Esophagus squamous epithelium (tissue), 5 donors: ENCODE measurements at places on chromosomes 1 and 21. TPM values are rescaled to one million over a fixed set of nuclear protein-coding genes. Genes with fewer than 3 reads are reported as not detected.

GRCh38 chr1:204288021-204288588 lies 71.6 kb downstream of the PLEKHA6 start:
- H3K36me3 ChIP-seq = no peaks in the 10 kb centered on the region
- peak overlapping the region; percentile 52 for H3K4me3 ChIP-seq
- no peak for DNase-seq
- peaks cover 70% of the 10 kb centered on the region for H3K4me1 ChIP-seq
- H3K27me3 ChIP-seq = no peaks in the 10 kb centered on the region
- H3K27ac ChIP-seq = peak overlapping the region; percentile 68

- H3K4me3 ChIP-seq = no peak overlapping the region
- no peak for DNase-seq
- H3K4me1 ChIP-seq = peaks cover 25% of the 10 kb centered on the region
- no peaks in the 10 kb centered on the region for H3K36me3 ChIP-seq
Measured at GRCh38 chr21:33028287-33028670, 2.5 kb downstream of the OLIG2 start.

DNA sequence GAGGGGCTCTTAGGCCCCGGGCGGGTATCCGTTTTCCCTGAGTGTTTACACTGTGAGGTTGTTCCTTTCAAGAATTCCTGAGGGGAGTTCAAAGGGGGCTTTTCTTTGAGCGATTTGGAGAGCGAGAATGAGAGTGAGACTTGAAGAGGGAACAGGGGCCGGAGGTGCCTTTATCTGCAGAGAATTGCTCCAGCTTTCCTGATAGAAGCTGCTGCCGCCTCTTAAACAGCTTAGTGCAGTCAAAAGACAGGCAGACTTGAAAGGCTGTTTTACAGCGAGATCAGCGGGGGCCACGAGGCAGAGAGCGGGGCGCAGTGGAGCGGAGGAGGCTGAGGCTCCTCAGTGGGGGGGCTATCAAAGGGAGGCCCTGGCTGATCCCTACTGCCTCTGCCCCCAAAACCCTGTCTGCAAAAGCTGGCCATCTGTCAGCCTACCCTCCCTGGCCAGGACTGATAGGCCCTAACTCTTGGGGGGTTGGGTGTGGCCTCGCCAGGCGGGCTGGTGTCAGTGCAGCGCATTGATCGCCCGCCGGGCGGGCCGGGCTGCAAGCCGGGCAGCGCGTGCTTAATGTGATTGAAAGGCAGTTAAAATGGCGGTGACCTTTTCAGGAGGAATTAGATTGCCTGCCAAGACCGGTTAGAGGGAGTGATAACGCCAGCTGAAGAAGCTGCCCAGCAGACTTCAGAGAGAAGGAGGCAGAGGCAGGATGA lies 36.4 kb downstream of the TMEM53 start:
- H3K27ac ChIP-seq = no peak overlapping the region
- no peaks in the 10 kb centered on the region for H3K27me3 ChIP-seq
- no peak overlapping the region for H3K4me3 ChIP-seq
- peaks cover 6% of the 10 kb centered on the region for H3K4me1 ChIP-seq
- H3K36me3 ChIP-seq = peaks cover 58% of the 10 kb centered on the region

GRCh38 chr1:10799726-10800125 lies 3.3 kb upstream of the CASZ1 start:
- H3K27ac ChIP-seq = no peak overlapping the region
- no peaks in the 10 kb centered on the region for H3K27me3 ChIP-seq
- no peaks in the 10 kb centered on the region for H3K36me3 ChIP-seq
- DNase-seq = no peak
- peaks cover 46% of the 10 kb centered on the region for H3K4me1 ChIP-seq

GRCh38 chr1:15277447-15277838 lies 30.4 kb downstream of the FHAD1 start:
- no peak overlapping the region for H3K4me3 ChIP-seq
- H3K27me3 ChIP-seq = no peaks in the 10 kb centered on the region
- no peaks in the 10 kb centered on the region for H3K36me3 ChIP-seq

GRCh38 chr1:118558933-118559332 lies 373.9 kb upstream of the SPAG17 start:
- H3K27me3 ChIP-seq = no peaks in the 10 kb centered on the region
- H3K4me3 ChIP-seq = no peak overlapping the region
- no peak overlapping the region for H3K27ac ChIP-seq

DNA sequence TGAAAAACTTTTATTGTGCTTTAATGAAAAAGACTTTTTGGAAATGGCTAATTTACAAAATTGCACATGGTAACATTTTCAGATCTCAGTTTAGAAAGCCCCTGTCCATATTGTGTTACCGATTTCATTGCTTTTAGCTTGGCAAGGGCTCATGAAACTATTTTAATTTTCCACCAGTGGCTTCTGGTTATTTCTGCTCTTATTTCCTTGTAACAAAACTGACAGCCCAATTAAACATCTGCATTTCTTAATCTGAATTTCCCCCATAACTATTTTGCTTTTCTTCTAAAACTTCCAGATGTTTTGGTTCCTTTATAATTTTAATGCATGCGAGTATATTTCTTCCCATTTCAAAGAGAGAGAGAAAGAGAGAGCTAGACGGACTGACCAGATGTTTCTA lies 264.8 kb downstream of the PTPRC start:
- no peak overlapping the region for H3K4me3 ChIP-seq
- H3K36me3 ChIP-seq = no peaks in the 10 kb centered on the region
- peaks cover 4% of the 10 kb centered on the region for H3K4me1 ChIP-seq
- no peak for DNase-seq

DNA sequence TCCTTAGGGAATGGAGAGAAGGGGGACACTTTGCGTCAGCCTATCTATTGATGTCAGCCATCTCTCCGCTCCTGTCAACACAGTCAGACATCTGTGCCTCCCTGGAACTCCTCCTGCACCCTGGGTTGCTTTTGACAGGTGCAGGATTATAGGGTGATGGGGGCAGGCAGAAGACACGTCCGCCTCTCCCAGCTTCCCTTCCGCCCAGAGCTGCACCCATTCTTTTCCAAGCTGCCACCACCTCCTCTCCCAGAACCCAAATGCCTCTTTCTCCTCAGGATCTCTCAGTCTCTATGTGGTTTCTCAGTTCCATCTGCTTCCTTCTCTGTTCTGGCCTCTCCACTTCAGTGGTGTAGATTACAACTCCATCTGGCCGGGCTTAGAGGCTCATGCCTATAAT lies 17.1 kb upstream of the KIF1B start:
- H3K27ac ChIP-seq = no peak overlapping the region
- DNase-seq = no peak
- no peaks in the 10 kb centered on the region for H3K27me3 ChIP-seq
- no peaks in the 10 kb centered on the region for H3K36me3 ChIP-seq
- no peaks in the 10 kb centered on the region for H3K4me1 ChIP-seq
- H3K4me3 ChIP-seq = no peak overlapping the region

DNA sequence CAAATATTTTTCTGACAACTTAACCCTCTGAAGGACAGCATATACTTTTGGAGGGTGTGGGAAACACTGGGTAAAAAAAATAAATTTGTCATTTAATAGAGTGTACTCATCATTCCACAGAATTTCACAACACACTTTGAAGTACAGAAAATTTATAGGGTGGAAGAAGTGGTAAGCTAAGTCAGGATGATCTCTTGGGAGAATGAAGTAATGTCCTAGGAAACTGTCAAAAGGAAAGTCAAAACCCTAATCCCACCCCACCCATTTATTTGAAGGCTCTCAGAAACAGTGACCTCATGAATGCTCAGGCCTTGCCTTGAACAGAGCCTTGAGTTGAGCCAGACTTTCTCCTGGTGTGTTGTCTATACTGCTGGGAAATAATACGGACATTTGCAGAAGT lies 7.3 kb upstream of the UAP1 start:
- H3K36me3 ChIP-seq = no peaks in the 10 kb centered on the region
- H3K27ac ChIP-seq = peak overlapping the region; percentile 70
- H3K4me3 ChIP-seq = no peak overlapping the region
- peaks cover 7% of the 10 kb centered on the region for H3K4me1 ChIP-seq

DNA sequence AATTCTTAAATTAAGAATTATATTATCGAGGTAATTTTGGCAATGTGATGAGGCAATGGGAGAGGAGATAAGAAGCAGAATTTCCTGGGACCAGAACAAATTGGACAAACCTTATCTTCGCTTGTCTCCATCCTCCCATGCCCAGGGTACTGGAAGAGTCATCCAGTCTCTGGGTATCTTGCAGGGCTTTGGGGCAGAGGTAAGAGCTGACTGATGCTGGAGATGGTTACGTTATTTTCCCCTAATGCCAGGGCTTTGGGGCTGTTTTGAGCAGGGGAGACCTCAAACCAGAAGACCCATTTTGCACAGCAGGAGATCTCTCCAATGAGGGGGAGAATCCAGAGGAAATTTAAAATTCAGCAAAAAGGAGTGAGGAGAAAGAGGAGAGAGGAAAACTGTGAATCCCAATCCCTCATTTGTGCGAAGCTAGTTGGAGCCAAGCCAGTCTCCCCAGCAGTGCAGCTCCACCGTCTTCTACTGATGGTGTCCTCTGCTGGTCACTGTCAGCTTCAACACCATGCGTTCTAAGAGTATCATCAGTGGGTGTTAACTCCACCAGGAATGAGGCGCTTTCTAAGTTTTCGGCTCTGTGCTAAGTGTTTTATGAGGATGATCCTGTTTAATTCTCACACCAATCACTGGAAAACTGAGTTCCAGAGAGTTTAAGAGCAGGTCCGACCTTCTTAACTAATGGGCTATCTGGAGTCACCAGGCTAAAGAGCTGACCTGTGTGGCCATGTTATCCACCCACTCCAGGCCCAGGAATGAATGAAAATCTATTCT lies 86.8 kb upstream of the CD34 start:
- H3K27ac ChIP-seq = no peak overlapping the region
- H3K4me3 ChIP-seq = no peak overlapping the region
- H3K4me1 ChIP-seq = no peaks in the 10 kb centered on the region
- no peak for DNase-seq
- no peaks in the 10 kb centered on the region for H3K27me3 ChIP-seq

DNA sequence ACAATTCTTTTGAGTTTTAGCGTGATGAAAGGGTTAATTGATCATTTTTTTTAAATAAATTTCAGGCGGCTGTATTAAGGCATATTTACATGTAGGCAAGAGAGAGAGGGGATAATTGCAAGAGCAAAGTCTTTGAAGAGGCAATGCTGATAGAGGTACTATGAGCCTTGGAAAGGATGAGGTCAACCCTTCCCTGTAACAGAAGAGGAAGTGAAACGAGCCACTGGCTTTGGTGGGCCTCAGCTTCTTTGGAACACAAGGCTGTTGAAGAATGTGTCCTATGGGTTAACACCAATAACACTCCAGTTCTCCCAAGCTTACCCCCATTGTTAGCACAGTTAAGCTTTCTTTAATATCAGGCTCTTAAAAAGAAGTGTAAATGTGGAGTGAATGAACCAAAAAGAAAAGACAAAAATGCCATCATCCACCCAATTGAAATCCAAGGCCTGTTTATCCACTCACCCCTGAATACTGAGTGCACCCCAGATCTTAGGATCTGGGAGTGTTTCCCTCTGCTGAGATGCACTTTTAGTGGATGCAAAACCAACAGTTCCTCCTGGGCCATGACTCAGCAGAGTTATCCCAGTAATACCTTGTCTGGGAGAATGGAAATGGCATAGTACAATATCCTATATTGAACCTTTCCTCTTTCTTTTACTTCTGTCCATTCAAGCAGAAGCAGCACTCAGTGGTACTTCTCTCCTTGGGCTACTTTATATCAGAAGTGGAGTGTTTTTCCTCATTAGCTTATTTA lies 216.4 kb downstream of the SLC44A5 start:
- H3K27ac ChIP-seq = no peak overlapping the region
- no peak overlapping the region for H3K4me3 ChIP-seq

GRCh38 chr1:38132681-38133080 lies 86.1 kb upstream of the POU3F1 start:
- H3K4me3 ChIP-seq = no peak overlapping the region
- DNase-seq = no peak
- no peak overlapping the region for H3K27ac ChIP-seq
- H3K36me3 ChIP-seq = no peaks in the 10 kb centered on the region
- no peaks in the 10 kb centered on the region for H3K27me3 ChIP-seq

DNA sequence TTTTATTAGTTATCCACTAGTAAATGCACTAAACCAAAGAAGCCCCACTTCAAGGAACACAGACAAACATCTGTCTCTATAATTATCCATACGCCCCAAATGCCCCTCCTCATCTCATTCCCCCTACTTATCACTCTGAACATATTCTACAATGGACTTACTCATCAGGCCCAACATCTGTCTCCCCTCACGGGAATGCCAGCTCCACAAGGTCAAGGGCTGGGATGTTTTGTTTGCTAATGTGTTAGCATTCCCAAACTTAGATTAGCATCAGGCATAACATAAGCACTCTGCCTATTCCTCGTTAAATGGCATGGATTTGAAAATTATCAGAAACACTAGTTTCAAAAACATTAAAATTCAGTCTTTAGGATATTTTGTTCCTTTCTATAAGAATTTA lies 279.5 kb downstream of the DSCAM start:
- H3K36me3 ChIP-seq = no peaks in the 10 kb centered on the region
- H3K27ac ChIP-seq = no peak overlapping the region
- no peak for DNase-seq
- no peaks in the 10 kb centered on the region for H3K27me3 ChIP-seq
- no peaks in the 10 kb centered on the region for H3K4me1 ChIP-seq

- no peaks in the 10 kb centered on the region for H3K27me3 ChIP-seq
- H3K4me3 ChIP-seq = no peak overlapping the region
- H3K4me1 ChIP-seq = no peaks in the 10 kb centered on the region
- no peak for DNase-seq
- H3K27ac ChIP-seq = peak overlapping the region; percentile 27
- H3K36me3 ChIP-seq = no peaks in the 10 kb centered on the region
Measured at GRCh38 chr1:8598060-8598724, 219.2 kb downstream of the RERE start.

DNA sequence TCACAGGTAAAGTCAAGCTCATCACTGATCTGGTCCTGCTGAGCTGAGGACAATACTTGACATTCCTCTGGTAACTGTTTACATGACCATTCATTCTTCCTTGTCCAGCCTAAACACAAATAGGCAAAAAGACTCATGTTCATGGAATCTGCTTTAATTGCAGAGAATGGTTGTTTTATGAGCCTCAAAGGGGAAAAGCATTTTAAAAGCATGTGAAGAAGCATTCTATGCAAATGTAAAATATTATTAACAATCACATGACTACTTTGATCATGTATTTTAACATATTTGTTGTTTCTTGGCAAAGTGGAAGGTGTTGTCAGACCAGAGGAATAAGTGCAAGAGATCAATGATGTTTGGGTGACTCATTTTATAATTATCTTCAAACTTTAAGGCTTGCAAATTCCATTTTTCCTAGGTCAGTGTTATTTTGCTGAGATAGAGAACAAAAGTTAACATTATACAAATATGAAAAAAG lies 133.7 kb downstream of the RUNX1 start:
- H3K4me1 ChIP-seq = no peaks in the 10 kb centered on the region
- H3K27me3 ChIP-seq = no peaks in the 10 kb centered on the region
- no peak overlapping the region for H3K27ac ChIP-seq
- H3K4me3 ChIP-seq = no peak overlapping the region

GRCh38 chr1:113452921-113453770 lies 62.8 kb downstream of the MAGI3 start:
- H3K4me3 ChIP-seq = no peak overlapping the region
- no peak for DNase-seq
- H3K27ac ChIP-seq = peak overlapping the region; percentile 41
- H3K27me3 ChIP-seq = no peaks in the 10 kb centered on the region

Gene AMPD1
- not detected for total RNA-seq

Gene S100A7A
- total RNA-seq = 6.7 TPM

Gene TTF2
- 14.4 TPM for total RNA-seq

Gene EPS15
- total RNA-seq = 31.8 TPM

Gene LCK
- 1.2 TPM for total RNA-seq

Gene TDRD5
- 0.15 TPM for total RNA-seq

Gene C1orf74
- 2.9 TPM for total RNA-seq

Gene SH3D21
- total RNA-seq = 4.4 TPM
